ENCODE measurements at places on chromosomes 1 and 21.
A peak's percentile ranks its signal among the peaks of the same experiment; 100 is the strongest.

DNA sequence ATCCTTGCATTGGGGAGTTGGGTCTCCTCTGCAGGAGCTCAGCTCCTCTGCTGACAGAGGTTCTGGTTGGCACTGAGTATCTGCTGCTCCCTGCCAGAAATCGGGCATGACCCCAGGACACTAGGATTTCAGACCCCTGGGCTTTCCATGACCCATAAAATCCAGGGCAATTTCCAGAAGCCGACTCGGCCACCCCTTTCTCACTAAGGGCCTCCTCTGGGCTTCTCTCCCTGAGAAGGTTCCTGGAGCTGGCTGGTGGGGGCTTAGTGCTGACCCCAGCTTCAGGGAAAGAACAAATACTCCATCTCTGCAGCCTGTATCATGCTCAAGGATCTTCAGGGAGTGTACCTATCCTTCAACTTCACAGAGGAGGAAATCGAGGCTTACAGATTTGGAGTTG lies 603.4 kb downstream of the PTPRU start:
- no peak for DNase-seq

DNA sequence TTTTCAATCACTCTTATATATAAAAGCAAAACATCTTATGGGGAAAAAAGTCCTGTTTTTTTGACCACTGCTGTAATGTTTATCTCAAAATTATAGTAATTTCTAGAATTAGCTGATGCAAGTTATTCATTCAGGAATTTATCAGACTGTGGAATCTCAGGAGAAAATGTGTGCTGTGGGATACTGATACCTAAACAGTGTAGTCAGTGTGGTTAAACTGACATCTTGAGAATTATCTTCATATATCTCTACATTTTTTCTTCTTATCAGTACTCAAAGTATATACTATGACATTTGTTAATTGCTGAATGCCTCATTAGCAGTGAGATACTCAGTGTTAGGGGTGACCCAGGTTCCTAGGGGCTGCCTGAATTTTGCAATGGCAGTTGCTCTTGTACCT lies 839.3 kb downstream of the KCNT2 start:
- DNase-seq, result no peak

- no peak for DNase-seq
Observed at GRCh38 chr1:59915516-59915915, 11.1 kb downstream of the CYP2J2 start.

DNA sequence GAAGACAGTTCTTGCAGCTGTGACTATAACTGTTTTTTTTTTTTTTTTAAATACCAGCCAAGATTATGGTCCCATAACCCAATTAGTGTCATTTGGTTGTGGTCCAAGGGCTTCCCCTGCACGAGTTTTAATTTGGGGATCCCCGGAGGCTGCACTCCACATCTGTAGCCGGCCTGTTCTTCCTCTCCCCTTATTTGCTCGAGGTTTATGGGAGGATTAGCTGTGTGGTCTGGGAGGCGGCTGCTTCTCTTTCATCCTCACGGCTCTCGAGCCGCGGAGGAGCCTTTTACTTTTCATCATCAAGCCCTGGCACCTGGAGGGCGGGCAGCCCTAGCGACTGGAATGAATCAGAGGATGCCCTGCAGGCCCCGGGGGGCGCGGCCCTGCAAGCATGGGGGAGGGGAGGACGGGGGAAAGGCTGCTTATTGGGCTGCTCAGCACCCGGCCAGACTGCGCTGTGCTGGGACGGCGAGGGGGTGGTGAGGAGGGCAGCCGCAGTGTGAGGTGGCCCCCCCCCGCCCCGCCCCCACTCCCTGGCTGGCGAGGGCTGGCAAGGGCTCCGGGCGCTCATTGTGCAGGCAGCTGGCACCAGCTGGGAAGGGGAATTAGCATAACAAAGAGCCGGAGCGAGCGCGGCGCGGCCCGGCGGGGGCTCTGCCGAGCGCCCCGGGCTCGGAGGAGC lies 18.5 kb downstream of the SERTAD4 start:
- no peak for DNase-seq

GRCh38 chr1:75520862-75521475 lies 89.9 kb downstream of the SLC44A5 start:
- no peak for DNase-seq

GRCh38 chr1:156663178-156663577 lies 14.0 kb downstream of the NES start:
- no peak for DNase-seq

- DNase-seq, result peak; percentile 97
Observed at GRCh38 chr1:30823969-30824735, 66.6 kb upstream of the LAPTM5 start.

DNA sequence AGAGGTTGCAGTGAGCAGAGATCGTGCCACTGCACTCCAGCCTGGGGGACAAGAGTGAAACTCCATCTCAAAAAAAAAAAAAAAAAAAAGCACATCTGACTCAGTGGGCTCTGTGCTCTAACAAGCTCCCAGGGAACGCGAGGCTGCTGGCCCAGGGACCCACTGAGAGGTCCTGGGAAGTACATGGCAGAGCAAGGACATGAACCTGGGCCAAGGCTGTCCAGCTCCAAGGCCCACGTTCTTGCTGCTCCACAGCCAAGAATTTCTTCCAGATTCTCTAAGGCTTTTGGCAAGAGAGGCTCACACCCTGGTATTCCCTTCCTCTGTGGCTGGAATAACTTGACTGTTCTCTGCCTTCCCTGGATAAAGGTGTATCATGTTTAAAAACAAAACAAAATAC lies 15.4 kb upstream of the AGTRAP start:
- DNase-seq, result no peak

DNA sequence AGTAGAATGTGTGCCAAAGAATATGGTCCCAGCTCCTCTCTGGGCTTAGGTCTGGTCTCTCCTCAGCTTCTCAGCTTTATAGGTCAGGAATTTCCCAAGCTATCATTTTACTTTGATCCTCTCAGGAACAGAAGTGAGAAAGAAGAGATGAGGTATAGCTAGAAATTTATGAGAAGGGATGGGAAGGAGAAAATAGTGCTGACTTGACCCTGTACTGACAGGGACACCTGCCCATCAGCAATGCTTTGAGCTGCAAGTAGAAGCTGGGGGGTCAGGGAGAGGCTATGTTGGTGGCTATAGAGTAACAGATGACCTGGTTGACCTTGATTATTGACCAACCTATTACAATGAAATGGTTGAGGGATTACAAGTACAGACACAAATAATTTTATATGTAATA lies 75.0 kb downstream of the XCL2 start:
- DNase-seq, result no peak

GRCh38 chr1:85692730-85693314 lies 15.4 kb downstream of the ZNHIT6 start:
- no peak for DNase-seq

- DNase-seq, result no peak
Observed at GRCh38 chr1:89310505-89310904, 37.8 kb upstream of the GBP5 start.

DNA sequence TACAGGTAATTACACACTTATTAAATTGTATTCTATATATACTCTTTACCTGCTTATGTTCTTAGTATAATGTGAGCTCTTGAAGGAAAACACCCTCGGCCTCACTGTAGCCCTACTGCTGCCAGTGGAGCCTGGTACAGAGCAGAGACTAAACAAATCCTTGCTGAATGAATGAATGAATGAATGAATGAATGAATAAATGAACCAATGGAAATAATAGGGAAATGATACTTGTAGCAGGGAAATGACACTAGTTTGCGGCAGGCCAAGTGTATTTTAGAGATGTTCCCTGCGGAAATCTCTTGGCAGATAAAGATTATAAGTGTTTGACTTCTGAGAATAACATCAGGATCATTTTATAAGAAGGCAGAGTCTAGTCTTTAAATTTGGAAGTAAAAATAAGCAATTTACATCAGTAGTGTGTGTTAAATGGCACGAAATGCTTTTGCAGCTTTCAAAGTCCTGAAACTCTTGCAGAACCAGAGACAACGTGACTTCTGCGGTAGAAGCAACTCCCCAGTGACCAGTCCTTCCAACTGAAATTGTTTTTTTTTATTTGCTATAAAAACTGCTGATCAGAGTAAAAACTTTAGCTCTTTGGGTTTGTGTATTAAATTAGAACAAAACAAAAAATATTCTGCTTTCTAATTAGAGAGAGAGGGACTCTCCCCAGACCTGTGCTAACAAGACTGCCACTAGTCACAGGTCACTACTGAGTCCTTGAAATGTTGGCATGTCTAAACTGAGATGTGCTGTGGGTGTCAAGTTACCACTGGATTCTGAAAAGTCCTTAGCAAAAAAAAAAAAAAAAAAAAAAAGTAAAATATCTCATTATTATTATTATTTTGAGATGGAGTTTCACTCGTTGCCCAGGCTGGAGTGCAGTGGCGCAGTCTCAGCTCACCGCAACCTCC lies 199.3 kb upstream of the MAP1LC3C start:
- DNase-seq, result no peak

- DNase-seq, result no peak
Observed at GRCh38 chr1:58391056-58391455, 155.5 kb downstream of the OMA1 start.

DNA sequence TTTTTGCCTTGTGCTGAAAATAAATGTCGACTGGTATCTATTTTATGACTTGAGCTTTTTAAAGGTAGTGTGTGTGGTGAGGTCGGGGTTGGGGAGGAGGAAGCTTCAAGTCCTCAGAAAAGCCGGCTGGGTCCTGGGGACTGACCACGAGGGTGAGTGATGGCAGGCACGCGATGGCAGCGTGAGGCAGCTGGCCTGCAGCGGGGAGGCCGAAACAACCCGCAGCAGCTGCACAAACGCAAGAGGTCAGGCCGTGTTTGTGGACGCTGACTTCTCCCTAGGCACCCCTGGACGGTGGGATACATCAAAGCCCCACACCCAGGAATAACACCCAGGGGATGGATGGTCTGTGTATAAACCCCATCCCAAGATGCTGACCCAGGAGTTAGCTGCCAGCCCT lies 51.4 kb downstream of the ZBTB18 start:
- DNase-seq, result no peak

DNA sequence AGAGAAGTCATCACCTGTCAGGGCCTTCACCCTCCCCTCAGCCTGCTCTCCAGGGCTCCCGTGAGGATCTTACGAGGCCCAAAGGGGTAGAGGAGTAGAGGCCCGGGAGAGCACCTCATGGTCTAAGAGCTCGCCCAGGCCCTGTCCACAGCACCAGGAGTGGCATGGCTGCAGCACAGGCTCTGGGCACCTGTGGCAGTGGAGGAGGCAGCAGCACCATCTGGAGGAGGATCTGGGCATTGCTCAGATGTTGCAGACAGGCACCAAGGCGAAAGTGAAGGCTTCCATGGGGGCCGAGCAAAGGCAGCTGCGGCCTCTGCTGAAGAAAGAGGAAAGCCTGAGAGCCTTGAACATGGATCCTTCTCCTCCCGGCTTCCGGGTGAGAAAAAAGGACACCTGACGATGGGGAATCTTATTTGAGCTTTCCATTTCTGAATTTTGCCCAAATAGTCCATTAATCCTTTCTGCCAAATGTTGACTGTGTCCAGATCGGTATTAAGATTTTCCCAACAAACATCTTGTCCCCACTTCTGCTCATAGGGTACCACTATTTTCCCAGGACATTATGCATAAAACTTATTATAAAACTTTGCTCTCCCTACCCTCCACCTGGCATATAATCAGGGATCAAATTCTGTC lies 604.7 kb downstream of the PTPRC start:
- DNase-seq, result peak; percentile 53

GRCh38 chr1:163372576-163372975 lies 50.8 kb downstream of the NUF2 start:
- no peak for DNase-seq

- no peak for DNase-seq
Observed at GRCh38 chr21:40300300-40300699, 433.1 kb downstream of the PCP4 start.

- no peak for DNase-seq
Observed at GRCh38 chr1:39895731-39896480, 5.8 kb downstream of the MYCL start.

- no peak for DNase-seq
Observed at GRCh38 chr21:37475186-37475868, 108.8 kb downstream of the DYRK1A start.

- no peak for DNase-seq
Observed at GRCh38 chr1:225514671-225515081, 86.8 kb upstream of the LBR start.

- DNase-seq, result no peak
Observed at GRCh38 chr1:180271272-180272255, 41.5 kb downstream of the LHX4 start.

GRCh38 chr1:27292106-27292505 lies 29.9 kb upstream of the TMEM222 start:
- peak; percentile 35 for DNase-seq

DNA sequence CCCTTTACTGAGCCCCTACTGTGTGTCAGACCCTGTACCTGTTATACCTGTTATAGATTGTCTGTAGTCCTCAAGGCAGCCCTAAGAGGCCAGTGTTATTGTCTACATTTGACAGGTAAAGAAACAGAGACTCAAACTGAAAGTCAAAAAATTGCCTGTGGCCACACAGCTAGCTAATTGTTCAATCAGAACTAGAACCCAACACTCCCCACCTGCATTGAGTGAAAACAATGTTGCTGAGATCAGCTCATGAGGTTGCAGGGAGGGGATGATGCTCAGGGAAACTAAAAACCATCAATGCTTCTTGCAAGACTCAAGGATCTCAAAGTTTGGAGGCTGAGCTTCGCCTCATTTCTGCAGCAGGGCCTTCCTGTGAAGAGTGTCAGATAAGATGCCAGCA lies 109.5 kb upstream of the LMO4 start:
- DNase-seq, result no peak

DNA sequence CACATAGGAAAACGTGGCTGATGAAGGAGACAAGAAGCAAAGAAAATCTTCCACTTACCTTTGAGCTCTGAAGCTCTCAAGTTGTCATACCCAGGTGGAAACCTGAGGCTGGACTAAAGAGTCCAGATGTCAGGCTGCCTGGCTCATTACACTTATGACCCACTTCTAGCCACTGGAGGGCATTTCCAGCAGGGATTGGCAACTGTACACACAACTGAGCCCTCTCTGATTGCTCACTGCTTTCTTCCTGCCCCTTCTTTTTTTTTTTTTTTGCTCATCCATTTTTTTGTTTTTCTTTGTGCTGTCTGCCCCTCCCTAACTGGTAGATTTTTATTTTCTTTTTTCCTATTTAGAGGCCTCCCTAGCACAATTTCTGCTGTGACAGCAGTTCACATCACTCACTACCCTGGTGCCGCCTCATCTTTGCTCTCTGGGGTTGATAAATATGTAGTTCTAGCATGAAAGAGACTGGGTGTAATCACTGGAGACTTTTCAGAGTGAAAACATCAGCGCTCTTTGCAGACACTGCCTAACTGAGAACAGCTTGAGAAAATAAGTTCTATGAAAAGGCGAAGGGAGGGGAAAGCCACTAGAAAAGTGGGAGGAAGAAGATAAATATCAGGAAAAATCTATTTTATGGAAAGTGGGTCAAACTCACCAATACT lies 334.5 kb downstream of the NUF2 start:
- DNase-seq, result no peak

GRCh38 chr1:225597926-225598575 lies 54.9 kb downstream of the ENAH start:
- no peak for DNase-seq

DNA sequence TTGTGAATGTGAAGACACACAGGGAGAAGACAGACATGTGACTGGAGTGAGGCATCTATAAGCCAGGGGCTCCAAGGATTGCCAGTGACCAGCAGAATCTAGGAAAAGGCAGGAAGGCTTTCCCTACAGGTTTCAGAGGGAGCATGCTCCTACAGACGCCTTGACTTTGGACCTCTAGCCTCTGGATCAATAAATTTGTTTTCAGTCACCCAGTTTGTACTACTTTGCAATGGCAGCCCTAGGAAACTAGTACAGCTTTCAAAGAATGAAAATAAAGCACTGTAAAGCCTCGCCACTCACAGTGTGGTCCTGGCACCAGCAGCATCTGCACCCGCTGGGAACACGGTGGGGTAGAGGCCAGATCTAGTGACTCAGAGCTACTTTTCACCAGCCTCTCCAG lies 510.0 kb downstream of the LTN1 start:
- no peak for DNase-seq

GRCh38 chr1:245154429-245155271 lies at the start of gene KIF26B:
Gene KIF26B, plus strand, starts transcription at chr1:245154985. Its CDS starts 440 bp downstream, at chr1:245155425.
- no peak for DNase-seq

All from left lobe of liver (tissue), 2 donors.